Common myeloid progenitor, CD34-positive (primary cell): ENCODE measurements at places on chromosomes 4 and X.

- DNase-seq: no peak
- H3K27me3 ChIP-seq: peaks cover 73% of the 10 kb centered on the region
- no peak within 1 kb of the TSS for H3K4me3 ChIP-seq
- H3K27ac ChIP-seq: no peak within 1 kb of the TSS
Measured at GRCh38 chr4:1172228-1172851, at the start of gene SPON2. SPON2 (minus strand) TSS chr4:1172583.

DNA sequence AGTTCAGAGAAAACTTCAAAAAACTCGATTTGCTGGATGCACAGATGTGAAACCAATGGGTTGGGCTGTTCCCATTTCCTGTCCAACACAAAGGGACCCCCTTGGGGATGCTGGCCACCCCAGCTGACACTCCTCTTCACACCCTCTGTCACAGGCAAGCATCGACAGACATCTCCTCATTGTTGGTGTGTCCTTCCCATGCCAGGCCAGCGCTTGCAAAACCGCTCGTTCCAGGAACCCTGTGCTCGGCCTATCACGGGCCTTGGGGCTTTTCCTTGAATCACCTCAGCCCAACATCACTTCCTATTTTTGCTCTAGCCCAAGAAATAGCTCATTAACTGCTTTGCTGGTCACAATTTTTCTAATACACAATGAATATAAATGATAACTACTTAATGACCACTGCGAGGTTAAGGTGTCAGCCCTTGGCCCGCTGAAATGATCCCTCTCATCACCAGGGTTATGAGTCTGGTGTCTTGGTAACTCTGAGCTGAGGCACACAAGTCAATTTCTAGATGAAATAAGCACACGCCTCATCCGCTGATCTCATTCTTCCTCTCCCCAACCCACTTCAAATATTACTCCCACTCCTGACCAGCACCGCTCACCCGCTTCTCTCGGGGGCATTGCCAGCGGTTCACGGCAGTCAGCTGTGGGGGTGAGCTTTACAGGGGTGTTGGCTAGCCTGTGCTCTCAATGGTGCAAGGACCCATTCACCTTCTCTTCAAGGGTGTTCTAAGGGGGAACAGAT is 32.3 kb downstream of the BCOR start:
- no peak overlapping the region for H3K4me3 ChIP-seq
- no peak for DNase-seq
- no peaks in the 10 kb centered on the region for H3K27me3 ChIP-seq
- H3K27ac ChIP-seq: no peak overlapping the region
- H3K36me3 ChIP-seq: peaks cover 68% of the 10 kb centered on the region

GRCh38 chr4:6760865-6761264 is 21.7 kb upstream of the KIAA0232 start:
- H3K36me3 ChIP-seq: no peaks in the 10 kb centered on the region
- H3K4me1 ChIP-seq: peaks cover 2% of the 10 kb centered on the region
- no peak for DNase-seq
- no peak overlapping the region for H3K4me3 ChIP-seq

GRCh38 chrX:39242187-39242586 is 440.9 kb downstream of the MID1IP1 start:
- H3K36me3 ChIP-seq: no peaks in the 10 kb centered on the region
- no peaks in the 10 kb centered on the region for H3K4me1 ChIP-seq
- H3K4me3 ChIP-seq: no peak overlapping the region

GRCh38 chrX:52082578-52082977 is 13.6 kb upstream of the MAGED4B start:
- peaks cover 12% of the 10 kb centered on the region for H3K4me1 ChIP-seq
- H3K27me3 ChIP-seq: no peaks in the 10 kb centered on the region
- no peak overlapping the region for H3K4me3 ChIP-seq
- no peak overlapping the region for H3K27ac ChIP-seq
- peak; percentile 38 for DNase-seq

DNA sequence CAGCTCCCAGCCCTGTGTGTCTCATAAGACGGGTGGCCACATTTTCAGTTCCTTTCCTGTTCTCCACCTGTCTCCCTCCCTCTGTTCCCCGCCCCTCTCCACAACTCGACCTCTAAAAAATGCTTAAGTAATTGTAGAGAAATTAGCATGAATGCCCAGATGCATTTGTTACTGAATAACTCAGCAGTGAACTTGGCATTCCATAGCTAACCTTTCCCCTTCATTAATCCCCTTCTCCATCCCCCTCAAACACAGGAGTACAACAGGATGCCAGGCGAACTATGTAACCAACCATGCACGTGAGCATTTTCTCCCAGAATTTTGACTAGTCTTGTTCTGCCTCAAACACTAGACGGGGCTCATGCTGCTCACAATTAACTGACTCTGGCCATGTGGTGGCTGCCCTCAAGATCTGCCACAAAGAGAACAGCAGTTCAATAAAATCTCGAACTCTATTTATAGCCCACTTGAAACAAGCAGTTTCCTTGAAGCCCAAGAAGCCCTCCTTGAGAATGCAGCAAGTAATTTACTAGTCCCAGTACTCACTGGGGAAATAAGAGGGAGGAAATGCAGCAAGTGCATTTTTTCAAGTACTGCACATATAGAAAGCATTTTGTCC is 351.2 kb downstream of the ARHGAP24 start:
- peak; percentile 34 for DNase-seq
- no peak overlapping the region for H3K4me3 ChIP-seq
- no peaks in the 10 kb centered on the region for H3K4me1 ChIP-seq

- no peak overlapping the region for H3K4me3 ChIP-seq
- H3K36me3 ChIP-seq: no peaks in the 10 kb centered on the region
- DNase-seq: no peak
- peaks cover 6% of the 10 kb centered on the region for H3K4me1 ChIP-seq
Measured at GRCh38 chrX:124862301-124862700, 457.4 kb upstream of the TEX13C start.

GRCh38 chr4:108601532-108601931 is 18.8 kb upstream of the RPL34 start:
- no peaks in the 10 kb centered on the region for H3K27me3 ChIP-seq
- no peaks in the 10 kb centered on the region for H3K4me1 ChIP-seq
- H3K4me3 ChIP-seq: no peak overlapping the region
- H3K27ac ChIP-seq: no peak overlapping the region

DNA sequence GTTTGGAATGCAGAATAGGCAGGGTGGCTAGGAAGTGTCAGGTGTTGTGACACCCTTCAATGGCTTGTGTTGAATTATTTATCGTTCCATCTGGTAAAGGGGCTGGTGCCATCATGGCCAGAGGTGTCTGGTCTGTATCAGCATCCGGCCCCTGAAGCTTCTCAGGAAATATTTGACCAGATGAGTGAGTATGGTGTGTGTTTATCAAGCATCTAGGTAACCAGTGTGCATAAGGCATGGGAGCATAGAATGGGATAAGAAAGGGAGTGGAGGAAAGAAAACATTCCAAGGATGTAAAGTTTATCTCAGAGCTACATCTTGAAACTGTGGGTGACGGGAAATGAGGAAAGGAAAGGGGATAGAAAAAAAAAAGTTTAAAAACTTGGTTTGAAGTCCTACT is 109.4 kb downstream of the KLHL4 start:
- no peak for DNase-seq
- no peak overlapping the region for H3K4me3 ChIP-seq
- H3K27ac ChIP-seq: no peak overlapping the region
- H3K36me3 ChIP-seq: no peaks in the 10 kb centered on the region
- no peaks in the 10 kb centered on the region for H3K4me1 ChIP-seq
- no peaks in the 10 kb centered on the region for H3K27me3 ChIP-seq

GRCh38 chrX:135649561-135649960 is 63.9 kb upstream of the CT45A1 start:
- no peak overlapping the region for H3K4me3 ChIP-seq
- no peaks in the 10 kb centered on the region for H3K36me3 ChIP-seq
- H3K27me3 ChIP-seq: no peaks in the 10 kb centered on the region
- no peak for DNase-seq

DNA sequence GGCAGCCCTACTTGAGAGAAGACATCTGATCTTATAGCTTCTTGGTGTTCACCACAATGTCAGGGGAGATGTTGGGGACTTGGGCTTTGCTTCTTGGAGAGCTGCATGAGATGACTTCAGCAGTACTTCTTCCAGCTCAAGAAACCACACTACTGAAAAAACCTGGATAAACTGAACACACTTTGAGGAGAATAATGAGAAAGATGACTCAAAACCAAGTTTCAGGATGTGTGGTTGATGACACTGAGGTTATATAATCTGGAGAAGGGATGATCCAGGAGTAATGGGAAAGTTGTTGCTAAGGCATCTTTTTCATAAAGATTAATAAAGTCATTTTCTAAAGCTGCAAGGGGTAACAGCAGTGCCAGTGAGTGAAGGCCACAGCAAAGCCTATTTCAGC is 58.4 kb upstream of the PNPLA4 start:
- H3K36me3 ChIP-seq: no peaks in the 10 kb centered on the region
- no peak overlapping the region for H3K4me3 ChIP-seq
- peaks cover 6% of the 10 kb centered on the region for H3K4me1 ChIP-seq
- no peak for DNase-seq
- no peak overlapping the region for H3K27ac ChIP-seq

DNA sequence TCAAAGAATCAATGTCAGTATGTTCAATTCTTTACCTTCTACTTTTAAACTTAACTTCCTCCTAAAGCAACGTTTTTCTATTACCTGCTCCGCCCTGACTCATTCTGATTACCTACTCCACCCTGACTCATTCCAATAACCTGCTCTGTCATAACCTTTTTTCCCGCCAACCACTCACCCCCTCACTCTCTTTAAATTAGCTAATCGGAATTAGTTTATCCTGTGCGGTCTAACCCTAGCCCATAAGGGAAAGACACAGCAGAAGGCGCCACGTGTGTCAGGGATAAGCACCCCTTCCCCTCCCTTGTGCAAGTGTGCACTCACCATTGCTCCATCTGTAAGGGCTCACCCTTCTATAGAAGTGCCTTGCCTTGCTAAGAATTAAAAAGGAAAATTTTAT is 64.4 kb downstream of the EIF4E start:
- H3K36me3 ChIP-seq: no peaks in the 10 kb centered on the region
- H3K4me3 ChIP-seq: no peak overlapping the region
- DNase-seq: no peak
- no peak overlapping the region for H3K27ac ChIP-seq
